Left renal cortex interstitium (tissue), 4 donors: ENCODE measurements at places on chromosomes 13 and 19. TPM values are rescaled to one million over a fixed set of nuclear protein-coding genes. Genes with fewer than 3 reads are reported as not detected.

DNA sequence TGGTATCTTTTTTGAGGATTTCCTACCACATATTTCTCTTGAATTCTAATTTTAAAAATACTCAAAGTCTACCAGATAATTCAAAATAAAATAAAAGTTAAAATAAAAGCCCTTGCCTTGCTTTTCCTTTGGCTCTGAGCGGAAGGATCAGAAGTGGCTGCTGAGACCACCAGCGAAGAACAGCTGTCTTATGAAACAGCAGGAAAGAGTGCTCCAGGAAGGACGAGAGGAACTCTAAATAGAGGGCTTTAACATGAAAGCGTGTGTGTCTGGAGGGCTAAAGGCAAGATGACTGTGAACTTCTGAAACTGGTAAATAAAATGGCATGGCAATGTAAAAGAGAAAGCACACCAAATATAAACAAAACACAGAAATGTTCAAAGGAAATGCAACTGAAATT lies 521.5 kb upstream of the SPRY2 start:
- DNase-seq = no peak

DNA sequence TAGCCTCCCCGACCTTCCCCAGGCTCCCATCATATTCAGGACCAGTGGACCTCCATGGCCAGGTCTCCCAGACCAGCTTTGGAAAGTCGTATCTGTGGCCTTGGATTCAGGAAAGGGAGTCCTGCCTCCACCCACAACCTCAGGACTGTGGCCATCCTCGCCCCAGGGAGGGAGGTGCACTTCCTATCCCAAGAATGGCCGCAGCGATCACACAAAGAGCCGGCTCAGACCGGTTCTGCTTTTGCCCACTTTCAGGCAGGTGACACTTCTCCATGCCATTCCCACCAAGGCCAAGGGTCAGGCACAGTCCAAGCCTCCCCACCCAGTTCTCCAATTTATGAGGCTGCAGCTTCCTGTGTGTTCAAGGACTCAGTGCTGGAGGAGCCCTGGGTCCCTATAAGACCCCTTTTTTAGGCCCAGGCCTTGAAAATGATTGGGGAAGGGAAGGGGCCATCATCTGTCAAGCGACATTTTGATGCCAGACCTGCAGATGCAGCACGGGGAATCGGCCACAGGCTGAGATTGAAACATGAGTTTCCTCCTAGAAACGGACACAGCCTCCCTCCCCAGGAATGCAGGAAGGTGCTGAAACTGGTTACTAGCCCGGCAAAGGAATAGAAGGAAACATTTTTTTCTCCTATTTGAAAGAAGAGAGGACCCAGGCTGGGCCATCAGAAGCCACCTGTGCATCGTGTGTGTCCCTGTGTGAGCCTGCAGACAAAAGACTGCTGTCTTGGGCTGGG lies 65.6 kb upstream of the USE1 start:
- DNase-seq = no peak

Gene KLHL1
- polyA plus RNA-seq = 1.1 TPM

Gene CGB2
- 0.28 TPM for polyA plus RNA-seq

DNA sequence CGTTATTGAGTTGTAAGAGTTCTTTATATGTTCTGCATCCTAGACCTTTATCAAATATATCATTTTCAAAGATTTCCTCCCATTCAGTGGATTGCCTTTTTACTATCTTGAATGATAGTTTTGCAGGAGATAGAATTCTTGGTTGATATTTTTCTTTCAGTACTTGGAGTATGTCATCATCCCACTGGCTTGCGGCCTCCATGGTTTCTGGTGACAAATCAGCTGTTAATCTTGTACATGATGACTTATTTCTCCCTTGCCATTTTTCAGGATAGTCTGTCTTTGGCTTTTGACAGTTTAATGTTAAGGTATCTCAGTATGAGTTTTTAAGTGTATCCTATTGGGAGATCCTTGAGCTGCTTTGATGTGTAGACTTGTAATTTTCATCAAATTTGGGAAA lies 8.5 kb downstream of the ZNF557 start:
- no peak for DNase-seq

Gene ZNF99
- polyA plus RNA-seq = 1.5 TPM
